MM.1S (cell line): ENCODE measurements at places on chromosomes 13 and 19.
A peak's percentile ranks its signal among the peaks of the same experiment; 100 is the strongest.

GRCh38 chr13:65292488-65292901, 1937.6 kb downstream of the PCDH9 start:
- no peak for DNase-seq

- DNase-seq, result no peak
Measured at GRCh38 chr19:4389511-4390016, 10.8 kb downstream of the SH3GL1 start.

DNA sequence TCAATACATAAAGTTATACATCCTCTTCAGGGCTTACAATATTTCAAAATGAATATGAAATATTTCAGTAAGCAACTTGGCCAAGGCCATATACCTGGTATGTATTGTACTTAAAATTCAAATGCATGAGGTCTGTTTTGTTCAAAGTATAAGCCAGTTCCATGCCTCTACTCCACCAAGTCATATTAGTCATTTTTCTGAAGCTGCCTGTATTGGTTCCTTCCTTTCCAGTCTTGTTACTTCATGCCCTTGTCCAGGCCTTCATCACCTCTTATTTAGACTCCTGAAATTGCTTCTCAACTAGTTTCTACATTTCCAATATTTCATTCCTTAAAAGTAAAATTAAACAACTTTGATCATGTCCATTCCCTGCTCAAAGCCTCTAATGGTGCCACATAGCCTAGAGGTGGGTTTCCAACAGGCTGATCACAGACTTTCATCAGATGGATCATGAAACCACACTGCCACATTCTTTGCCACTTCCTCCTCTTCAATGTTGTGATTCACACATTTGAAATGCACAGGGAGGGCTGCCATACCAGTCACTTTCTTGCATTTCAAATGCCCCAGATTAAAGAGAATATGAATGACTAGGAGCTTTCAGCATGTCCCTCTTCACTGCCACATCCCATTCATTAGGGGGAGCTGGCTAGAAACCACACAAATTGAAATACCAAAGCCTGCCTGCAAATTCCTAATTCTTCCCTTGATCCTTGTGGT, 424.1 kb upstream of the DACH1 start:
- no peak for DNase-seq

GRCh38 chr19:52094526-52095130, 937 bp downstream of the ZNF841 start:
- DNase-seq, result no peak

DNA sequence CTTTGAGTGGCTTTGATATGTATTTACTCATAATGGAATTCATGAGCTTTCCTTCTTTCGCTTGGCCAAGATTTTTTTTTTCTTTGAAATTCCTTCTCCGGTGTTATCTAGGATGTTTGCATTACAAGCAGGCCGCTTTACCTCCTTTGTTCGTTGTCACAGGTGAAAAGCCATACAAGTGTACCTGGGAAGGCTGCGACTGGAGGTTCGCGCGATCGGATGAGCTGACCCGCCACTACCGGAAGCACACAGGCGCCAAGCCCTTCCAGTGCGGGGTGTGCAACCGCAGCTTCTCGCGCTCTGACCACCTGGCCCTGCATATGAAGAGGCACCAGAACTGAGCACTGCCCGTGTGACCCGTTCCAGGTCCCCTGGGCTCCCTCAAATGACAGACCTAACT, 16.7 kb downstream of the KLF5 start:
- DNase-seq, result no peak

- no peak for DNase-seq
Measured at GRCh38 chr19:32349051-32349450, 3.6 kb downstream of the ZNF507 start.

- no peak for DNase-seq
Measured at GRCh38 chr19:38247734-38248268, 8.4 kb downstream of the PPP1R14A start.

GRCh38 chr19:19445911-19446361, 40.5 kb downstream of the GATAD2A start:
- DNase-seq, result no peak

- no peak for DNase-seq
Measured at GRCh38 chr13:22090106-22090505, 419.2 kb downstream of the FGF9 start.

- no peak for DNase-seq
Measured at GRCh38 chr19:38993271-38993670, 17.7 kb upstream of the FBXO17 start.

DNA sequence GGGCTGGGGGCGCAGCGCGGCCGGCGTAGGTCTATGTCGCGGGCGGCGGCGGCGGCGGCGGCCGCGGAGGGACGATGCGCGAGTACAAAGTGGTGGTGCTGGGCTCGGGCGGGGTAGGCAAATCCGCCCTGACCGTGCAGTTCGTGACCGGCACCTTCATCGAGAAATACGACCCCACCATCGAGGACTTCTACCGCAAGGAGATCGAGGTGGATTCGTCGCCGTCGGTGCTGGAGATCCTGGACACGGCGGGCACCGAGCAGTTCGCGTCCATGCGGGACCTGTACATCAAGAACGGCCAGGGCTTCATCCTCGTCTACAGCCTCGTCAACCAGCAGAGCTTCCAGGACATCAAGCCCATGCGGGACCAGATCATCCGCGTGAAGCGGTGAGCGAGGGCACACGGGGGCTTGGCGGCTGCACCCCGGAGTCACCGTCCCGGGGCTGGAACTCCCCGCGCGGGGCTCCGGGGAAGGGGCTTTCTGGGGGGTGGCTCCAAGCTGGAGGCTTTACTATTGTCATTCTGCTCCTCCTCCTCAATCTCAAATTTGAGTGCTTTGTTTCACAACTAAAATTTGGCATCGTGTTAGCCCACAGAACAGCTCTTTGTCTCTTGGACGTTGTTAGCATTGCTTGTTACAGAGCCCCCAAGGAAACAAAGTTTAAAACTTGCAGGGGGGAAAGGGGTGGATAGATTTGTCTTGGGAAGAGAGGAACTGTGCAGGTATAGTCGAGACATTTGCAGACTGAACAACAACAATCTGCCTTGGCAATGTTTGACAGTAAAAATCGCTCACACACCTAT, 630 bp downstream of the RAP2A start:
- DNase-seq, result peak; percentile 36

DNA sequence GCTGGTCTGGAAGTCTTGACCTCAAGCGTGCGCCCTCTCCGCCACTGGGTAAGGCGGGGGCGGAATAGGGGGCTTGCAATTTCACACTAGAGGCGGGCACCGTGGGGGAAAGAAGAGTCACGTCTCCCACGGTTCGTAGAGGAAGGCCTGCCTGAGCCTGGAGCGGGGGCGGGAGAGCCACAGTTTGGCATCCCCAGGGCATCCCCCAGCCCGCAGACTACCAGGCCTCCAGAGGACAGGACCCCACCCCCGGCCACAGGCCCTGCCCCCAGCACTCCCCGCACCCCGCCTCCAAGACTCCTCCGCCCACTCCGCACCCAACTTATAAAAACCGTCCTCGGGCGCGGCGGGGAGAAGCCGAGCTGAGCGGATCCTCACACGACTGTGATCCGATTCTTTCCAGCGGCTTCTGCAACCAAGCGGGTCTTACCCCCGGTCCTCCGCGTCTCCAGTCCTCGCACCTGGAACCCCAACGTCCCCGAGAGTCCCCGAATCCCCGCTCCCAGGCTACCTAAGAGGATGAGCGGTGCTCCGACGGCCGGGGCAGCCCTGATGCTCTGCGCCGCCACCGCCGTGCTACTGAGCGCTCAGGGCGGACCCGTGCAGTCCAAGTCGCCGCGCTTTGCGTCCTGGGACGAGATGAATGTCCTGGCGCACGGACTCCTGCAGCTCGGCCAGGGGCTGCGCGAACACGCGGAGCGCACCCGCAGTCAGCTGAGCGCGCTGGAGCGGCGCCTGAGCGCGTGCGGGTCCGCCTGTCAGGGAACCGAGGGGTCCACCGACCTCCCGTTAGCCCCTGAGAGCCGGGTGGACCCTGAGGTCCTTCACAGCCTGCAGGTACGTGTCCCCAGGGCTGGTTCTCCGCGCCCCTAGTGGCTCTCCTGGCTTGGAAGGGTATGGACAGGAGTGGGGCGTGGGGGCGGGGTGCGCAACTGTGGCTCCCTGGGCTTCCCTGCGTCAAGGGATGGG, at the start of gene ANGPTL4:
ANGPTL4 (plus strand) TSS at position 353 of the 969 bp plus-strand sequence; CDS start at position 520, 167 bp downstream.
- DNase-seq, result no peak

GRCh38 chr13:82947191-82947621, 935.1 kb downstream of the SLITRK1 start:
- no peak for DNase-seq

DNA sequence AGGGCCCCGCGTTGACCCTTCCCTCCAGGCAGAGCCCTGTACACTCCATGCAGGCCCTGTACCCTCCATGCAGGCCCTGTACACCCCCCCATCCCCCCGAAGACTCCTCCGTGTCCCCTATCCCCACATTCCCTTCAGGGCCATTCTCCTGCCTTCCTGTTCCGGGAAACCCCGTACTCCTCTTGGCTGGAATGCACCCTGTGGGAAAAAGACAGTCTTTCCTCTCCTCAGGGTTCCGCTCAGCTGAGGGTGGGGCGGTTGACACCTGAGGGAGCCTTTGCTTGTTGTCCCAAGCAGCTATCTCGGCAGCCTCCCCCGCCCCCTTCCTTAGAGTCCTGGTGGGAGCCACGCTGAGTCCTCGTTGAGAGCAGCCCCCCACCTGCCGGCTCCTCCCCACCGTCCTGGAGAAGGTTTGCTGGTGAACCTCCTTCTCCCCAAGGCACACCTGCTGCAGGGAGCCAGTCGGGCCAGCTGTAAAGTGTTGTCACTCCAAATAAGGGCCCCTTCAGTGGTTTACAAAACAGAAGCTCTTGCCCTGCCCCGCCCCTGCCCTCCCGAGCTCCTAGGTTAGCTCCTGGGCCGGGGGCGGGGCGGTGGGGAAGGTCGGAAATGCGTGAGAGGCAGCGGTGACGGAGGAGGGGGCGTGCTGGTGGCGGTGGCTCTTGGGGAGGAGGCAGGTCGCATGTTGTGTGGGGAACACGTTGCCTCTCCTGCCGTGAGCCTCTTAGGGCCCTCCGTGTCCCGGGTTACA, 1.5 kb downstream of the GNA11 start:
- DNase-seq, result no peak

DNA sequence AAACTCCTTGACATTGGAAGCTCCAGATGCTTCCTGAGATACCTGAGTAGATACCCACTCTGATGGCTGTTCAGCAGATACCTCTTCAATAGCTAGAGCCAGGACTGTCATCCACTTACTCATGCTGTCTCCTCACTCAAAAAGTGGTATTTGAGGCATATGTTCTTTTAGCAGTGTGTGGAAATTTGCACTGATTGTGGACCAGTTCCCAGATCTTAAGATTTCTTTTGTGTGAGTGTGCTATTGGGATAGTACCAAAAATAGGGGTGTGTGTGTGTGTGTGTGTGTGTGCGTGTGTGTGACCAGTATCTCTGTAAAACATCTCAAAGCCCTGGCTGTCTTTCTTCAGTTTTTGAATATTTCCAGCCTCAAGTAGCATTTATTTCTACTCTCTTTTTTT, 108.3 kb downstream of the SLITRK5 start:
- no peak for DNase-seq

- DNase-seq, result no peak
Measured at GRCh38 chr13:46572752-46573431, 19.9 kb downstream of the LRCH1 start.

DNA sequence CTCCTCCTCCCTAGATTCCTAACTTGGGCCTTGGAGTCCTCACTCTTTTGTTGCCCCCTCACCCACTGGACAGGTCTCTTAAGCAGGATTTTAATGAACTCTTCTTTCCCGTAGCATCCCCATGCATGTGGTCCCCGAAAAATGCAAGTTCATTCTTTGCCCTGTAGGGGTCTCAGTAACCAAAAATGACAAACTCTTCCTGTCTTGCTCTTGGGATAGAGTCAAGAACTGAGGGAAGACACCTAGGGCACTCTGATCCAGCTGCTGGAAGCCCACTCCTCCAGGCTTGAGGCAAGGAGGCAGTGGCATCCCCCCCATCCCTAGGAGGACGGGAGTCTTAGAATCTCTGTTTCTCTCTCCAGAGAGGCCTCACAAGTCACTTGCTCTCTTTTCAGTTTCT, 987.0 kb downstream of the DIAPH3 start:
- no peak for DNase-seq

DNA sequence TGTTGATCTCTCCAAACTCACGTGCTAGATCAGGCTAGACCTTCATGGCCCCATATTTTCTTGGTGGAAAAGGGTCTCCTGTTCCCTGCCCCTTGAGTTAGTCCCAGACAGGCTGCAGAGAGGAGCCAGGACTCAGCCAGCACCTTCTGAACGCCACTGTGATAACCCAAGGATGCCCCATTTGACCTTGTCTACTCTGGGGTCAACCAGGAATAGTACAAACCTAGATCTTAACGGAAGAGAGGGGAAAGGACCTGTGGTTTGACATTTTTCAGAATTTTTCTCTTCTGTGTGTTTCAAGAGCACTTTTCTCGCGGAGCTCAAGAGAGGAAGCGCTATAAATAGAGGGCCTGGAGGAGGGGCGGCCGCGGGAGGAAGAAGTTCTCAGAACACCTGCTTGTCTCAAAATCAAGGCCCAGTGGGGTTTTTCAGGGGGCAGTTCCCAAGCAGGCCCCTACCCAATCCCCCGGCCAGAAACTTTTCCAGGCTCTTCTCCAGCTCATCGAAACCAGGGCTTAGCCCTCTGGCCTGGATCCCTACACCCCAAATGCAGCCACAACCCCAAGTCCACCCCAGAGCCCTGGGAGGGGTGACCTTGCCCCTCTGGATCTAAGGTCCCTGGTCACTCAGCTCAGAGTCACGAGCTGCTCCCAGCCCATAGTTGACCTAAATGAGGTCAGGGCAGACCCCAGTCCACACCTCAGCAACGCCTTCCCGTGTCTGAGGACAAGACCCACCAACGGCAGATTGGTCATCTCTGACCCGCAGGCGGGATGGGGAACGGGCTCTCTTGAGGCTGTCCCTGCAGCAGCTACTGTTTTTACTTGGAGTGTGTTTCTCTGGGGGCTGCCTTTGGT, 75.6 kb upstream of the TM9SF2 start:
- DNase-seq, result peak; percentile 88

- no peak for DNase-seq
Measured at GRCh38 chr13:48654511-48654910, 782 bp downstream of the CYSLTR2 start.

DNA sequence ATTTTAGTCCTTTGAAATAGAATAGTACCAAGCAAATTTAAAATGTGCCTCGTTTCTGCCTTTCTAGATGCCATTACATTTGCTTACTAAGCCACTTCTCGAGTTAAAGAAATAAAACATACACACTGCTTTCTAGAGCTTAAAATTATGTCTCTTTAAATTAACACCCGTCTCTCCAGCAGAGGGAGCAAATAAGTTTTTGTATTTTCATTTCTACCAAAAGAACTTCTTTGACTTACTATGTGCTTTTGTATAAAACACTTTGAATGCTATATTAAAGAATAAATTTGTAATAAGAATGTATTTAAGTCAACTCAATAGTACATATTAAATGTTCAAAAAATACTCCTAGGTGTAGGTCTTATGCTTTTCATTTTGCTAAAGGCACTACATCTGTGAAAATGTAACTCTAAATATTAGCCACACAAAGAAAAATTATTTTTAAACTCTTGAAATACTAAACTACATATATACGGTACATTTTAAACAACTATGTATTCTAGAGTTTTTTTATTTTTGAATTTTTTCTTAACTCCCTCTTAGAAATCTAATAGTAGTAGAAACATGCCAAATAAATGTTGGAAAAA, 269.3 kb upstream of the MIR17HG start:
- peak; percentile 25 for DNase-seq

GRCh38 chr13:32060401-32060878, 28.9 kb downstream of the FRY start:
- no peak for DNase-seq

- DNase-seq, result no peak
Measured at GRCh38 chr19:51386882-51387520, 773 bp downstream of the LIM2 start.
